ENCODE measurements at places on chromosomes 2 and 18.

GRCh38 chr2:26455037-26455669 is 22.8 kb downstream of the OTOF start:
- DNase-seq: no peak

- no peak for DNase-seq
Observed at GRCh38 chr18:9658087-9658641, 43.8 kb upstream of the PPP4R1 start.

DNA sequence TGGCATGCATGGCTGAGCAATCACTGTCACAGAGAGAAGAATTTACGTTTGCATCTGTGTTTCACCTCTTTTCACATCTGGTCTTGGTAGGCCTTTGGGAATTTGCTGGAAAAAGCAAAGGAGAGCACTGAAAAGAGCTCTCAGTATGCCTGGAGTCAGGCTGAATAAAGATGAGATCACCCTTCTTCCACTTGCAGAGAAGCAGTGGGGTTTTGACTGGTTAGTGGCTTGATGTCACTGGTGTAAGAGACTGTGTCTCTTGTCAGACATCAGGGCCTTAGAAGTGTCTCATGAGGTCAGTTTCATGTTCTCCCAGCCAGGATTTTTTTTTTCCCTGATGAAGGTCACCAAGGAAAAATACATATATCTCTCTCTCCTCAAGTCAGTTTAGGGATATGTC is 353.8 kb downstream of the INSIG2 start:
- no peak for DNase-seq

GRCh38 chr2:238159071-238159539 is 335 bp downstream of the ERFE start:
- DNase-seq: no peak

DNA sequence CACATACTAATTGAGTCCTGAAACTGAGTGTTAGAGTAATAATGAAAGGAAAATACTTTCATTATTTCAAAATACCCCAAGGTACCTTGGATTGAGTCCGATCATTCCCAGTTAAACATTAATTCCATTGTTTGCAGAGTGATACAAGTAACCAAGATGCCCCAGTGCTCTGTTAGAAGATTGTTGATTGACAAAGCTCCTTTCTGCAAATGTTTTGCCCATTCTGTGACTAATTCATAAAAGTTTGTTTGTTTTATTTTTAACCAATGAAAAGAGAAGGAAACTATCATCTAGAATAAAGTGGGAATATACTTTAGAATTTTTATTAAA is 124.0 kb downstream of the GULP1 start:
- DNase-seq: no peak

Measured in non-pigmented ciliary epithelial cell (primary cell).